ENCODE measurements at places on chromosomes 6 and 20.

DNA sequence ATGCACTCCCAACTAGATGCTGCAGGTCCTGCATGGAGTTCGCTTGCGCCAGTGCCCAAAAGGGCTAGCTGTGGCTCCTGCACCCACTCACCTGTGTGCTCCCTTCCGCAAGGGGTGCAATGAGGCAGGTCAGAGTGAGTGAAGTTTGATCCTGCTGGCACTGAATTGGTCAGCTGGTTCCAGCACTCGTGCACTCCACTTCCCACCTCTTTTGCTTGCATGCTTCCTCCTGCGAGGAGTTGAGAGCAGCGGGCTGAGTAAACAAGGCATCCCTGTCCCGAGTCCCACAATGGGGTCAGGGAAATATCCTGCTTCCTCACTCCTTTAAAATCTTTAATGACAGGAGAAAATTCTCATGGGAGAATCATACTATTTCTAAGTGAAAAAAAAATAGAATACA lies 86.2 kb downstream of the LCA5 start:
- no peak for DNase-seq

DNA sequence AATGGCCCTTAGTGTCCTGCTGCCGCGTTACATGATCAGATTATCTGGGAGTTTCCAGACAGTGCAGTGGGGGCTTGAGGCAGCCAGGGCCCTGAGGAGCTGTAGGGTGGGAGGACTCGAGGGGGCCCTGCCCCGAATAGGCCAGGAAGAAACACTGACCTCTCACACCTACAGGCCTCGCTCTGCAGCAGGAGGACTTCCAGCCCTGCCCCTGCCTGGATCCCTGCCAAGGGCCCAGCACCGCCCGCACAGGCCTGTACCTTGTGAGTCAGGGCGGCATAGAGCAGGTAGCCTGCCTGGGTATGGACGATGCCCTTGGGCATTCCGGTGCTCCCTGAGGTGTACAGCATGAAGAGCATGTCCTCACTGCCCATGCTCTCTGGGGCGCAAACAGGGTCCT lies 30.1 kb upstream of the APMAP start:
- no peak for DNase-seq

GRCh38 chr20:58690396-58691135 lies 2.0 kb upstream of the NPEPL1 start:
- no peak for DNase-seq

DNA sequence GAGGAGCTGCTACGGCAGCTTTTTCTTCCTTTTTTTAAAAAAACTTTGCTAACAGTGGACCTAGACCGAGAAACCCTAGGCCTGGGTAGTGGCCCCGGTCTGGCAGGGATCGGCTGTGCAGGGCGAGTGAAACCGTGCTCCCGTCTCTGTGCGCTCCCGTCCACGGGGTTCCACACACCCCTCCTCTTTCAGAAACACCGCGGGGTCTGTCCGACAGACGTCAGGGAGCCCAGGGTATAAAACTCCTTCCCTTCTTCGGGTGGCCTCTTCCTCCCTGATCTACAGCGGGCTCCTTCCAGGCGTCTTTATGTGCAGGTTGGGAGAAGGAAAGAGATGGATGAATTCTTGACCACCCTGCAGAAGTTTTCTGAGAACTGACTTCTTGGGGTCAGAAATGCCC lies 27.1 kb upstream of the SMOC2 start:
- no peak for DNase-seq

DNA sequence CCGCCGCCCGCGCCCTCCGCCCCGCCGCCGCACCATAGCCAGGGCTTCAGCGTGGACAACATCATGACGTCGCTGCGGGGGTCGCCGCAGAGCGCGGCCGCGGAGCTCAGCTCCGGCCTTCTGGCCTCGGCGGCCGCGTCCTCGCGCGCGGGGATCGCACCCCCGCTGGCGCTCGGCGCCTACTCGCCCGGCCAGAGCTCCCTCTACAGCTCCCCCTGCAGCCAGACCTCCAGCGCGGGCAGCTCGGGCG lies 1.5 kb downstream of the FOXC1 start:
- peak; percentile 46 for DNase-seq

DNA sequence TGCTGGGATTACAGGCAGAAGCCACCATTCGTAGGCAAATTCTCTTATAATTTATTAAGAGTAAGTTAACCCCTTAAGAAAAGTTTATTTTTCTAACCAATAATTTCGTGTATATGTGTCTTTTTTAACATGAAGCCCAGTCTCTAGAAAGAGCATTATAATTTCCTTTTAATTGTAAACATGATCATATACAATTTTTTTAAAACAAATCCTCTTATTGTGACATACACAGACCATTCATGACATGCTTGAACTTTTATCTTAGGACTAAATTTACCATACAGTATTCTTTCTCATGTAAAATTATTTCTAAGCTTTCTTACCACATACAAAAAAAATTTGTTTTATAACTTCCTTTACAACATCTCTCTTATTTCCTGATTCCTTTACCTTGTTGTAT lies 6.7 kb downstream of the ACOT13 start:
- no peak for DNase-seq

DNA sequence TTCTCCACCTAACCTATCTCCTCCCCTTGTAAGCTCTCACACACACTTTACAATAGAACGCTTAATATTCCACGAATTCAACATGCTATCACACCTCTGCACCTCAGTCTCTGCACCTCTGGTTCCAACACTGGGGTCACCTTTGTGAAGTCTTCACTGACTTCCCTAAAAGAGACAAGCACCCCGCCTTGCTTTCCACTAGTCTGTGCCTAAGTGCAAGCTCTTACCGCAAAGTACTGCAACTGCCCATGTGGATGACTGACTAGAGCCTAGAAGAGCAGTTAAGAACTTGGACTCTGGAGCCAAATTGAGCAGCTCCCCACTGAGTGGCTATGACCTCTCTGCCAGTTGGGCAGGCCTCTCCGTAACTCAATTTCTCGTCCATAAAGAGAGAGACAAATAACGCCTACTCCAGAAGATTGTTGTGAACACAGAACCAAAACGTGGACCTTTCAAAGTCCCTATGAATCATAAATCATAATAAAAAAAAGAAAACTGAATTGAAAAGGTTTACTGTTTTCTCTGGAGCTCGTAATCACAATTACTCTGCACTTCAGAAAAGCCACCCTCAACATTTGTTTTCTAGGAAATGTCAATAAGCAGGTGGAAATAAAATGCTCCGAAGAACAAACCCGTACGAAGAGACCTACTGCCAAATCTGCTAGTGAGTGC lies 1.2 kb downstream of the IFNGR1 start:
- peak; percentile 44 for DNase-seq

GRCh38 chr6:34524499-34524898 lies 31.6 kb downstream of the SPDEF start:
- DNase-seq = no peak

DNA sequence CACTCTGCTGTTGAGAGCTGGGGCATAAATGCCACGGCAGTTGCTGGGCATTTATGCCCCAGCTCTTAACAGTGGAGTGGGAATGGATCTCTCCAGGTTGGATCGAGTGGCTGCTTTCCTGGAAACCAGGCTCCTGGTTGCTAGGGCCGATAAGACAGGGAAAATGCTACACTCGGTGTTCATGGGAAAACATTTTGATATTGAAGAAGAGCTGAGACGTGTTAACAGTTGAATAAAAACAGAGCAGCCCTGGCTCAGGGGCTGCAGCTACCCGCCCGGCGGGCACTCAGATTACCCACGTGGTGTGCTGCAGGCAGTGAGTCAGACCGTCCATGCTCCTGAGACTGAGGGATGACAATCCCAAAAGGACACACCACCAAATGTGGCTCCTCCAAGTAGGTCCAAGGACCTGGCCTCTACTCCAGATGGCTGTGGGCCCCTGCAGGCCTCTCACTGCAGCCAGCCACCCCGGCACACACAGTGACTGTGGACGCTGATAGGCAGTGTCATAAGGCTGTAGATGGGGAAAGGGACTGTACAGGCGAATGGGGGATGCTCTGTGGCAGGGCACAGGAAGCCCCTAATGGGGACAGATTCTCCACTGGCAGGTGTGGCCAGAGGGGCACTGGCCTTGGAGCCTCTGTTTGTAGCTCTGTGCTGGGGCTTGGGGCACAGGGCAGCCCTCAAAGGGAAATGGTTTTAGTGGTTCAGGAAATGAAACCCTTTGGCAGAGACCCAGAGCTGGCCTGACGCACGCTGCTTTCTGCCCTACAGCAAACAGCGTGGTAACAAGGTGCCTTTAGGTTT lies 237.8 kb downstream of the LY86 start:
- peak; percentile 96 for DNase-seq

GRCh38 chr6:110999634-111000270 lies 17.9 kb downstream of the RPF2 start:
- no peak for DNase-seq

- DNase-seq = no peak
Observed at GRCh38 chr6:30264743-30265142, 51.5 kb upstream of the TRIM26 start.

DNA sequence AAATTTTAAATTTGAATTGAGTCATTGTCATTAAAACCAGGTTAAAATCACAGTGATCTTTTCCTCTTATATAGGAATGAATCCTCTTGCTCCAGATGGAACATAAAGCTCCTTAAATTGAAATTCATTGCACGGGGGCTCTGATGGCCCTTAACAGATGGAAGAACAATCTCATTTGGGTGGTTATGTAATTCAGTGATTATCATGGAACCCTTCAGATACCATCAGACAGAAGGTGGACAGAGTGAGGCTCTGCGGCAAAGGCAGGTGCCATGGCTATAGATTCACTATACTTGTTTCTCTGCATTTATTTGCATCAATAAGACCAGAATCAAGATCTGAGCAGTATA lies 17.8 kb upstream of the RNF182 start:
- DNase-seq = no peak

DNA sequence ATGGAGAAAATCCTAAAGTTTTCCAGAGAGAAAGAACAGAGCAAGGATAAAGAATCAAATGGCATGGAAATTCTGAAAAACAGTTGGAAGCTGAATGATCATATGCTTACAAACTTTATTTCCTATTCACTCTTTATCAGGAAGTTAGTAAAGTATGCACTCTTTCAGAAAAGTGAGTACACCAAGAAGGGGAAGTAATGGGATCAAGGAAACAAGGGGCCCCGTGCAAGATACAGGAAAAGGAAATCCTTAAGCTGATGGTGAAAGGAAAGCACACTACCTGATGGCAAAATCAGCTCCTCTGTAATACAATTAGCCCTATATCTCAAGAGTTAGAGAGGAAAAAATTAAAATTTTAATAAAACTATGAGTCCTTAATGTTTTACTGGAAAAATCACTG lies 14.0 kb downstream of the CALHM6 start:
- DNase-seq = no peak

DNA sequence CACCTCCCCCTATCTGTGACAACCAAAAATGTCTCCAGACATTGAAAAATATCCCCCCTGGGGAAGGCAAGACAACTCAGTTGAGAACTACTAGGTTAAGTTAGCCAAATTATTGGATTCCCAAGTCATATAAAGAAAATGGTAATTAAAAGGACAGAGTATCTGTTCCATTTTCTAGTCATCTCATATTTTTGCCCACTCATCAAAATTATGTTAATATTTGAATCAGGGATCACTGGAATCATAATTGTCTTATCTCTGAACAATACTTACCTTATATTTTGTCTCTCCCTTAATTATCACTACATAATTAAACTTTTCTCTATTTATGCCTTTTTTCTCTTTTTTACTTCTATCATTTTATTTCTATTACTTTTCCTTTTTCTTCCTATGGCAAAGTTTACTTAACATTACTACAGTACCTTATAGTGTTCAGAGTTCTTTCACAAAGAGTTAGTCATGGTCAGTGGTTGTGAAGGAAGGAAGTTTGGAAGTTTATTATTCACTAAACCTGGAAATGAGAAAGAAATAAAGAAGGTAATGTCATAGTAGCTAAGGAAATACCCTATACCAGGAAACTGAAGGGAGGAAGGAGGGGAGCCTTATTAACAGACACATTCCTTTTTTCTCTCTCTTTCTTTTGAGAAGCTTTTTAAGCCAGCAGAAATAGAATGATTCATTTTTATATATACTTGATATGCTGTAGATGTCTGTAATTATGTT lies 332.9 kb downstream of the COL12A1 start:
- no peak for DNase-seq

DNA sequence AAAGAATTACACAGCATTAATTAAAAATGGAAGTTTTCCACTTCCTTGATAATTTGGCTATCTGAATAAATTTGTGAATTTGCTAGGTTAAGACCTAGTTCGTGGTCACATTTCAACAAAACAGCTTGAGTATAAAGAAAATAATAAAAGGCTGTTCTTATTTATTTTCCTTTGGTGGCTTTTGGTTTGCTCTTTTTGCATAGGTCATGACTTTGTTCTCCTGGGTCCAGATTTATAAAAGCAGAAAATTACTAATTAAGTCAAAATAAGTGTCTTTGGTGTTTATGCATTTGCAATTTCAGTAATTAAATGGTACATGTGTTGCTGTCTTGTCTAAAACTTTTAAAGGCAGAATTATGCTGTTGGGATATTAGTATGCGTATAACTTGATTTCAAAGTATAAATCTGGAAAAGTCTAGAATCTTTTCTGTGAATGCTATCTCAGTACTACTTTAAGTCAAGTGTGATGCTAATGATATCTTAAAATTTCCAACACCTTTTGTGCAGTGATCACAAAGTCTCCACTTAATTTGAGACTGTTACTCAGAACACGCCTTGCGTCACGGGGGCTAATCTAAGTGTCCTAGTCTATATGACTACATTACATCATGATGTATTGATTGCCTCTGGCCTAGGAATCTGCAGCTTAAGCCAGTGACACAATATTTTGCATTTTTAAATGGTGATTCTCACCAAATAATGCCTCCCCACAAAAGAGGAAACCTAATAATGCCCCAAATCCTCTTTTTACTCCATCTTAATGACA lies 41.0 kb downstream of the GNAS start:
- no peak for DNase-seq

DNA sequence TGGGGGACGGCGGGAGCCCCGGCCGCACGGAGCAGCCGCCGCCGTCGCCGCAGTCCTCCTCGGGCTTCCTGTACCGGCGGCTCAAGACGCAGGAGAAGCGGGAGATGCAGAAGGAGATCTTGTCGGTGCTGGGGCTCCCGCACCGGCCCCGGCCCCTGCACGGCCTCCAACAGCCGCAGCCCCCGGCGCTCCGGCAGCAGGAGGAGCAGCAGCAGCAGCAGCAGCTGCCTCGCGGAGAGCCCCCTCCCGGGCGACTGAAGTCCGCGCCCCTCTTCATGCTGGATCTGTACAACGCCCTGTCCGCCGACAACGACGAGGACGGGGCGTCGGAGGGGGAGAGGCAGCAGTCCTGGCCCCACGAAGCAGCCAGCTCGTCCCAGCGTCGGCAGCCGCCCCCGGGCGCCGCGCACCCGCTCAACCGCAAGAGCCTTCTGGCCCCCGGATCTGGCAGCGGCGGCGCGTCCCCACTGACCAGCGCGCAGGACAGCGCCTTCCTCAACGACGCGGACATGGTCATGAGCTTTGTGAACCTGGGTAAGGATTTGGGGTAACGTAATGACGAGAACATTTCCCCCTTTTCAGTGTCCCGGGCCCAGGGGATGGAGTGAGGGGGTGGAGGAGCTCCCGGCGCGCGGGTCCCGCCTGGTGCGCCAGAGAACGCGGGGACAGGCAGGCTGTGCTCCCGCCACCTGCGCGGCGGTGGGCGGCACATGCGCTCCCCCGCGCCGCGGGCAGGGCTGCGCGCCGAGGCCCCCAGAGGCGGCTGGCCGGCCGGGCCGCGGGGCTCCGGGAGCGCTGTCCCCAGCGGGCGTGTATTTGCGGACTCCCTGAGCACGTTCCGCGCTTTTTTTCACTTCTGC lies 1.4 kb downstream of the BMP6 start:
- peak; percentile 52 for DNase-seq
